ENCODE measurements at places on chromosomes 13 and 19.

DNA sequence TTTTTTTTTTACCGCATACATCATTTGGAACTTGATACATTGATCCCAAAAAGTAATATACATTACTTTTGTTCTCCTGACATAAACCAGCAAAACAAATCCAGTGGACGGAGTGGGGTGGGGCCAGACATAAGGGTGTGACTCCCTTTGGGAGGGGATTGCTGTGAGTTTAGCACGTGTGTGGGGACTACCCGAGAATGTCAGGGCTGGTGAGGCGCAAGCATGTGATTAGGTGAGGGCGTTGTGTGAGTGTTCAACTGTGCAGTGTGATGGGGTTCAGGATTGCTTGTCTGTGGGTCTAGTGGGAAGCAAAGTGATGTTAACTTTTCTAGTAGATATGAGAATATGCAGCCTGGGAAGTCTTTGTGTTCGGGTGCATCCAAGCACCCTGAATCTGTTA lies 468.0 kb downstream of the TSHZ3 start:
- no peak for DNase-seq

GRCh38 chr19:41753159-41753558 lies 2.2 kb upstream of the CEACAM6 start:
- DNase-seq, result no peak

DNA sequence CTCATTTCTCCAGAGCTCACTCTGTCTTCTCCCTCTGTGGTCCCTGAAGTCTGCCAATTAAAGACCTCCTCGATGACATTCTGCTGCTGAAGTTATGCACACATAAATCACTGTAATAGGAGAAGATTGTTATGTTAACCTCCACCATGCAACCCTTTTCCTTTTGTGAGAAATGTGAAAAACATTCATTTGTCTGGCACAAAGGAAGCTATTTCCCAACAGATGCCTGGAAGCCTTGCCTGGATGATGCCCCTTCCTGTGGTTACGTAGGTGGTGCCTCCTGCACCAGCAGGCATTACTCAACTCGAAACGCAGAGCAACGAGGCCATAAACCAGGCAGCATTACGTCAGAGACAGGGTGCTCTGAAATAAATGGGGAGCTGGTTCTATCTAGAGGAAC lies 327.4 kb upstream of the ZNF507 start:
- DNase-seq, result no peak

DNA sequence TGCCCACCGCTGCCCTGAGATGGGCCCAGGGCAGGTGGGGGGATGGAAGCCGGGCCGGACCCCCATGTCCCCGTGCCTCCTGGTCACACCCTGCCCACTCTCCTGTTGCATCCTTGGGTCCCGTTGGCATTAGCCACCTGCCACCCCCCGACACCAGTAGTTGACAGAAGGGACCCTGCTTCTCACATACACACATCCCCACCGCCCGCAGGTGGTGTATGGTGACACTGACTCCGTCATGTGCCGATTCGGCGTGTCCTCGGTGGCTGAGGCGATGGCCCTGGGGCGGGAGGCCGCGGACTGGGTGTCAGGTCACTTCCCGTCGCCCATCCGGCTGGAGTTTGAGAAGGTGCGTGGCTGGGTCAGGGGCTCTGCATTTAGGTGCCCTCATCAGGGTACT lies 5.2 kb upstream of the SPIB start:
- no peak for DNase-seq

DNA sequence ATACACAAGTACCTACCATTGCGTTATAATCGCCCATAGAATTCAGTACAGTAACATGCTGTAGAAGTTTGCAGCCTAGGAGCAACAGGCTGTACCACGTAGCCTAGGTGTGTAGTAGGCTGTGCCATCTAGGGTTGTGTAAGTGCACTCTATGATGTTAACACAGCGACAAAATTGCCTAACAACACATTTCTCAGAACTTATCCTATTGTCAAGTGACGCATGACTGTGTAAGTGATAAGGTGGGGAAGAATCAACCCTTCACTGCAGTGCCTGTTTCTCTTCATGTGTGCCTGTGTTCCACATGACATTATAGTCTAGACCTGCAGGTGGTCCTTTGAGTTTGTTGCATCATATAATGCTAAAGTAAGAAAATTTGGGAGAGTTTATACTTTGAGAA lies 94.0 kb downstream of the PCDH9 start:
- no peak for DNase-seq

- DNase-seq, result no peak
Observed at GRCh38 chr13:26012995-26013394, 38.8 kb downstream of the SHISA2 start.

DNA sequence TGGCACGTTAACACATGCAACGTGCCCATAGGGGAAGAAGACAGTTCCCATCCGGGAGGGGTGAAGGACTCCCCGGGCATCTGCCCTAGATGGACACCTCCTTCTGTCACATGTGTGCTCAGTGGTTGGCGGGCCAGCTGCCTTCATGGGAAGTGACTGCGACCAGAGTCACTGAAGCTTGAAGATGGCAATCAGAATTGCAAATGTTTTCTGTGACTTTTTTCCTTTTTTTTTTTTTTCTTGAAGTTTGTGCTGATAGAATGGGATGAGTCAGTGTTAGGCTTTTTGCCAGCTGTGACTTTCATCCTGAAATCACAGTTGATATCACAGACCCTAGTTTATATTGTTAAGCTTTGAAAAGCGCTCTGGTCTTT lies 109.2 kb upstream of the MCF2L start:
- DNase-seq, result no peak

- peak; percentile 55 for DNase-seq
Observed at GRCh38 chr19:40466219-40466984, 399 bp upstream of the SPTBN4 start.

DNA sequence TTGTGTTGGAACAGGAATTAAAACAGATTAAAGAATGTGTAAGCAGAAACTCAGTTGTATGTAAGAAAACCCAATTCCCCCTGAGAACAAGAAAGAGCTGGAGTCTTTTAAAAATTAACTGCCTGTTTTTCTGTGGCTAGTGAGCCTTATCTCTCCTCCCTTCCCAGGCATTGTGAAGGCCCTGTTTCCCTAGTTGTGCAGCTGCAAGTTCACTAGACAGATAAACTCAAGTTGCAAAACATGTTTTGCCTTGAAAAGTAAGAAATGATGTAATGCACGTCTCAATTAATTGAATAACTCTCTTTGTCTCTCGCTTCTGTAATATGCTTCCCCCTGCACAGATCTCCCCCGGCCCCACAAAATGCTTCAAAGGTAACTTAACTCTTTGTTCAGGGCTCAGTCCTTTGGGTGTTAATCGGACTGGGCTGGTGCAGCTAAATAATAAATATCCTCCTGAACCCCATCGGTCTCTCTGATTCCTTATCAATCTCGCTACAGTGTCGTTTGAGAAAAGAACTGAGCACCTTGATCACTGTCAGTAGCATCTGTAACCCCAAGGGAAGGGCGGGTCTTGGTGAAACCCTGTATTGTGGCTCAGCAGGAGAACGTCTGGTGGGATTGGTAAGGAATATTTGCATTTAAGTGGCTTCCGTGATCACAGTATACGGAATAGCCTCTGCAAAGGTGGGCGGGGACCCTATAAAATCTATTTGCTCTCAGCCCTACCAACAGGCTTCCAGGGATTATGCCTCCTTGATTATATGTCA lies 1.6 kb upstream of the ZNF556 start:
- no peak for DNase-seq

- DNase-seq, result no peak
Observed at GRCh38 chr19:52898101-52898500, 666 bp upstream of the ZNF320 start.

GRCh38 chr13:111322916-111323331 lies 2.5 kb downstream of the TEX29 start:
- no peak for DNase-seq

- DNase-seq, result no peak
Observed at GRCh38 chr19:46296202-46296480, 701 bp upstream of the HIF3A start.

DNA sequence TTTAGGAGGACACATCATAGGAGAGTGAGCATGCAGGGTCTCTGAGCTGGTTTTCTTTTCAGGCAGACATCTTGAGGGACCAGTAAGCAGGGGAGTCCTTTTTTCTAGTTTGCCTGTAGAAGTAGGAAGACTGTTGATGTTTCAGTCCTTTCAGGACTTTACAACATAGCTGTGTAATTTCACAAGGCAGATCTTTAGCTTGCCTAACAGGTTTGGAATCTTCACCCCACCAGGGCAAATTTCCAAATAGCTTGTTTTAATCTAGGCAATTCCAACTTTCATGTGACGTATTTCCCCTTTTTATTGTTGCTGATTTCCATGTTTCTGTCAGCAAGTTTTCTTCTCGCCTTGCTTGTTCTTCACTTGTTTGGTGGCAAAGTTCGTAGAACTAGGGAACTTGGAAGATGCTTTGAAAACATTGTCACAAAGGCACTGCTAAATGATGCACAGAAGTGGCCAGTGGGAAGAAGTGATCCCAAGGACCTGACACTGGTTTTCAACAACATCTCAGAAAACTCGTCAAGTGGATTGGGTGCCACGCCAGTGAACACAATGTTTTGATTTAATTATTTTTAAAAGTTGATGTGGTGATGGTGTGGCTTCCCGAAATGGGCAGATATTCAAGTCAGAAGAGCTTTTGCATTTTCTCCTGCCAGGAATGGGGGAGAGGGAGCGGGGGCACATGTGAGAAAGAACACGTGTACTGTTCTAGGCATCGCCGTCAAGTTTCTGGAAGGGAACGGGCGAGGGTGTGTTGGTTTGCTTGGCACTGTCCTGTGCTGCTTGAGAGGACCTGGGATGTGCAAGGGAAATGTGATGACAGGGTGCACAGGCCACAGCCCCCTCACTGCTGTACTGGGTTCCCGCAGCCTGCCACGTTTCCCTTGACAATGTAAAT lies 418.6 kb downstream of the OXGR1 start:
- no peak for DNase-seq

DNA sequence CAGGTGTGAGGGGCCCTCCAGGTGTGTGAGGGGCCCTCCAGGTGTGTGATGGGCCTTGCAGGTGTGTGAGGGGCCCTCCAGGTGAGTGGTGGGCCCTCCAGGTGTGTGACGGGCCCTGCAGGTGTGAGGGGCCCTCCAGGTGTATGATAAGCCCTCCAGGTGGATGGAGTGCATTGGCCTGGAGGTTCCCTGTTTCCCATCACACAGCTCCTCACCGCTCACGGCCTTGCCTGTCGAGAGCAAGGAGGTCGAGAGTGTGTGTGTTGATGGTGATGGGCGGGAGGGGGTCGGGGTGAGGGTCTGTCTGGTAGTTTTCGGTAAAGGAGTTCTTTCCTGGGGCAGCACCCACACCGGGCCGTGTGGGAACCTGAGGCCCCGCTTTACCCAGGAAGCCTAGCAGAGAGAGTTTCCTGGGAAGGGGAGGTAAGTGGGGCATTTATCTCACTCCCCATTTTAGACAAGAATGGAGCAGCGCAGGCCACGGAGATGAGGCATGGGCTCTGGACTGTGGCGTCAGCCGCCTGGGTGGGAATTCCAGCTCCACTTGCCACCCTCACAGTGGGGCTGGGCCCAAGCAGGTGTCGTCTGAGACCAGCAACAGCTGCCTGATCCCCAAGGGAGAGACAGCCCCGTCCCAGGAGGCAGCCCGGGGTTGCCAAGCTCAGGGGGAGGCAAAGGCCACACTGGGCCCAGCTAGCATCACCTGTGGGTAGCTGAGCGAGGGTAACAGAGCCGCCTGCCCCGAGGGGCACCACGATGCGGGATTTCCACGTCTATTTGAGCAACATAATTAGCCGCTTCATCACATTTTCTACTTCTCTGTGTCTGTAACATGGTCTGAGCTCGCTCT lies 10.9 kb upstream of the GAS6 start:
- DNase-seq, result no peak

GRCh38 chr13:109333893-109334651 lies 452.3 kb downstream of the IRS2 start:
- no peak for DNase-seq

DNA sequence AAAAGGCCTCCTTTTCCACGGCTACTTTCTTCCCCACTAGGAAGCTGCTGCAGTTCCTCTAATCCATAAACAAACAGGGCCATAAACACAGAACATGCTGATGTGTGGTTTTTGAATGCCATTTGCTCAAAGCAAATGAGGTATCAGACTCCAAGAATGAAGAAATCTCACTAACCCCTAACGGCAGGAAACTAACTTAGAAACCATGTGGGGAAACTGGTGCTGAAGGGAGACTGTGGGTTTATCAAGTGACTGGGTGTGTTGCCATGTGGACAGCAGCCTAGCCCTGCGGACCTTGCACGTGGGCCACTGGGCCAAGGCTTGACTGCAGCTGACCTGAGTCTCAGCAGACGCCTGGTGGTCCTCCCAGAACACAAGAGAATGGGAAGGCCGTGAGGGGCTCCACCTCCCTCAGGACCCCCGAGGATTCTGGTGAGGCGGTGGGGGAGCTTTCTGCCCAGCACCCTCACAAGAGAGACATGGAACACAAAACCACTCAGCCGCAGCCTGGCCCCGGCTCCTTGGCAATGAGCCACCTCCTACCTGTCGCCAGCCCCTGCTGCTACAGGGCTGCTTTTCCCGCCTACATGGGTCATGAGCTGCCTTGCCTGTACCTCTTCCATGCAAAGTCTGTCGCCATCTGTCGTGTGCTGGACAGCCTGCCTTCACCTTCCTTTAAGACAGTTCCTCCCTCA lies 10.6 kb downstream of the SLC15A1 start:
- DNase-seq, result no peak

DNA sequence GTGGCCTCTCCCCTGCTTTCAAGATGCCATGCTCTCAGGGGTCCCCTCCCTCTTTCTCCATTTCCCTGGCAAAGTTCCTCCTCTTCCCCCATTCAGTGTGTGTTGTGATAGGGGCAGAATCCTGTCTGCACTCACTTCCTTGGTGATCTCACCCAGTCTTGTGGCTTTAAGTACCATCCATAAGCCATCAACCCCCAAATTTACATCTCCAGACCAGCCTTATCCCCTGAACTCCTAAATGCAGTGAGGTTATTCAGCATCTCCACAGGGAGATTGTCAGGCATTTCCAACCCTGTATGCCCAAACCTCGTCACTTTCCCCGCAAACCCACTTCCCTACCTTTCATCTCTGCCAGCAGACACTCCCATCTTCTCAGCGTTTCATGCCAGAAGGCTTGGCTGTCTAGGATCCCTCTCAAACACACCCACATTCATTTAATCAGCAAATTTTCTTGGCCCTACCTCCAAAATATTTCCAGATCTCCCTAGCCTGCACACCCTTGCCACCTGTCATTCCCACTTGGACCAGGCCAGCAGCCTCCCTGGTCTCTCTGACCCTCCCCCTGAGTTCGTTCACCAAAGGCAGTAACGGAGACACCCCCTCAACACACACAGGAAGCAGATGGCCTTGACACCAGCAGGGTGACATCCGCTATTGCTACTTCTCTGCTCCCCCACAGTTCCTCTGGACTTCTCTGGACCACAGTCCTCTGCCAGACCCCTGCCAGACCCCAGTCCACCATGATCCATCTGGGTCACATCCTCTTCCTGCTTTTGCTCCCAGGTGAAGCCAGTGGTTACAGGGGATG lies at the start of gene HCST:
TSS of gene HCST (plus strand) at position 676 of the 808 bp plus-strand sequence. CDS start at position 741, 65 bp downstream.
- DNase-seq, result no peak

- no peak for DNase-seq
Observed at GRCh38 chr13:113862191-113862930, 1.5 kb downstream of the GAS6 start.

GRCh38 chr13:33072282-33072681 lies 56.1 kb downstream of the KL start:
- no peak for DNase-seq

Data from gastrocnemius medialis (tissue), 4 donors.